ENCODE measurements at places on chromosomes 4 and X.

DNA sequence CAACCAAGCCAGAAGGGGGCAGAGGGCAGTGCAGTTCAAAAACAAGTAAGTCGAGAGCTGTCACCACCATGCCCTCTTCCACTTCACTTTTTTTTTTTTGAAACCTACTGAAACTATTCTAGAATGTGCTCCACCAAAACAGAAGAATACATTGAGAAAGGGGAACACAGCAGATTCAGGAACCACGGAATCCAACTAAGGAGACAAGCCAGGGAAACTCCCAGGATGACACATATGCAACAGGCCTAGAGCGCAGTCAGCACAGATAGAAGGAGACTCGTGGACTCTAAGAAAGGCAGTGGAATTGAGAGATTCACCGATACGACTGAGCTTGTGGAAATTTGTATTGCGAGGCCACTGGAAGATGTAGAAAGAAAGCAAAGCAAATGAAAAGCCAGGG is 66.1 kb downstream of the PHKA2 start:
- DNase-seq = no peak

DNA sequence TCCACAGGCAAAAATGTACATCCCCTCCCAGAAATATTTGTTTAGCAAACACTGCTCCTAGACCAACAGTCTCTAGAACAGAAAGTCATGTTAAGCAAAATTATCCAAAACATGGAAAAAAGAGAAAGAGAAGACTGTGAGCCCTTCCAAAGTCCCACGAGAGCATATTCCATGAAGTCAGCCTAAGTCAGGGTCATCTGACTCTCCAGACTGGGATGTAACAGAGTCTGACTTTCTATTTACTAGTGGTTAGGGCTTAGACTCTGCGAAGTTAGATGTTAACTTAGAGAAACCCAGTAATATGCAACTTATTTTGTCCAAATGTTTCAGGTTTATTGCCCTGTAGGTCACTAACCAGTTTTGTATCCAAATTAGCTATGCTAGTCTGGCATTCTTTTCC is 102.3 kb downstream of the MID1 start:
- no peak for DNase-seq

DNA sequence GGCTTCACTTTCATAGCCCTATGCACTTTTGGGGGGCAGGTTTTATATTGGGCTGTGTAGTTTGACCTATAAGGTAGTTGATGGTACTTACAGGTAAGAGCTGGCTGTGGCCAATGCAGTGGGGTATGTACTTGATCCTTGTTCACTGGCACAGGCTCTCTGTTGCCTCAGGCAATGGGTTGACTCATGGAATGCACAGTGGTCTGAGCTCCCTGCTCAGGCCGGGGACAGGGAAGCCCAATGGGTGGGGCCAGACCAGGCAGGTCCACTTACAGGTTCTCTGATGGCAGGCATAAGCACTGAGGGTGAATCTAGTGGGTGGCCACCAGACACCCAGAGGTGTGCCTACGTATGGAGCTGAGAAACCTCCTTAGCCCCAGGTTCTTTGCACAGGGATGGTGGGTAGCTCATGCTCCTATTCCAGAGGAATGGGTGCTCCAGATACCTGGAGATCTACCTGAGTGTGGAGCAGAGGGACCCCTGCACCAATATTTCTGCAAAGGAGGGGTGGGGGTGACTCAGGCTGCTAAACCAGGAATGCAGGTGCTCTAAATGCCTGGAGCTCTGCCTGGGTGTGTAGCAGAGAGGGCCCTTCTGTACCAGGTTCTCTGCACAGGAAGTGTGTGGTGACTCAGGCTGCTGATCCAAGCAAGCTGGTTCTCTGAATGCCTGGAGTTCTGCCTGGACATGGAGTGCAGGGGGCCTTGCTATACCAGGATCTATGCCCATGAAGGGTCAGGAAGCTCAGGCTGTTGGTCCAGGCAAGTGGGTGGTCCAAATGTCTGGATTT is 52.3 kb downstream of the IL1RAPL2 start:
- DNase-seq = no peak

DNA sequence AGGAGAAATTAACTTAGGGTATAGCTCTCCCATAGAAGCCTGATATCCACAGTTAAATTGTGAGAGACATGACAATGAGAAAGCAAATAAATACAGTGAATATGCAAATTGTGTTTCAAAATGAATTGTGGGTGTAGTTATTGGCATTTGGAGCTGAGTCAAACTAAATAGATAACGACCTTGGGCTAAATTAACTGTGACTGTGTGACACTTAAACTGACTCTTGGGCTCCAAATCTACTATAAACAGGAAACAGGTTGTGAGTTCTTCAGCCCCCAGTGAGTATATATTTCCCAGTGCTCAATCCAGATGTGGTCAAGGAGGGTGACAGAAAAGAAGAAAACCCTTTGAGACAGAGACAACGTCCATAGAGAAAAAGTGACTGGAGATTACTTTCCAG is 11.3 kb upstream of the MAGEA10 start:
- DNase-seq = no peak

DNA sequence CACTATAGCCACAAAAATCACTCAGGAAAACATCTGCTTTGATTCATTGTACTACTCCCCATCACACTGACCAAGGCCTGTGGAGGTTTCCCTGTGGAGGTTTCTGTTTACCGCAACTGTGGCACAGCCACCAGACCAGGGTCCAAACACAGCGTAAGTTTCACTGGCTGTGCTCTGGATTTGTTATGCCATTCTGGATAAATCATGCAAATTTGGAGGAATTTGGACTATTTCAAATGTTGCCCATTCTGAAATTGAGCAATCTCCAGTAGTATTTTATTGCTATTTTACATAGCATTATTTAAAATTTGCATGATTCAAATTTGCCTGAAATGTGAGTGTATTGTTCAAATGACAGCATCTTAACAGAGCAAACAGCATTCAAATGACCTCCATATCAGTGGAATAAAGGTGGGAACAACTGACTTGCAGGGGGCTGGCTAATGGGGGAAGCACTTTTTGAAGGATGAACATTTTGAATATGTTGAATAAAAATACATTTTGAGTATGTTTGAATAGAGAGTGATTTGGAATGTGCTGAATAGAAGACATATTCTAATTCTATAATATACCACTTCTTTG is 66.1 kb upstream of the ACSL1 start:
- no peak for DNase-seq

DNA sequence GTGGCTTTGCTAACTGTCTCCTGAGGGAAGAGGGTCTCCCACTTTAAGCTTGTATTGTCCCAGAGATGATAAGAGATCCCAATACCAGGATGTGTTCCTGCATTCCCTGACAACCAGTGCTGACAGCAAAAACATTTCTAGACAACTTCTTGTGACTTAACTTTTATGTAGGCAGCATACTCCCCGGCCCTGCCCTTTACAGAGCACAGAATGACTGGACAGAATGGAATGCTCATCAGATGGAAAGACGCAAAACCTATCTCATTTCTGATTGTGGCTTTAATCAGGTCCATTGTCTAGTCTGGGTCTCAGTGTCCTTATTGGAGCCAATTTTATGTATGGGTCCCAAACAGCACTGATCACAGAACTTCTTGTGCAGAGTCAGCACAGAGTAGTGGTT is 18.2 kb upstream of the PLAC1 start:
- no peak for DNase-seq
